GM19239 (cell line): ENCODE measurements at places on chromosomes 13 and 19.

GRCh38 chr19:6313398-6313969 lies 19.9 kb downstream of the ACER1 start:
- DNase-seq: no peak

GRCh38 chr19:28504139-28504538 lies 708.8 kb downstream of the UQCRFS1 start:
- no peak for DNase-seq

DNA sequence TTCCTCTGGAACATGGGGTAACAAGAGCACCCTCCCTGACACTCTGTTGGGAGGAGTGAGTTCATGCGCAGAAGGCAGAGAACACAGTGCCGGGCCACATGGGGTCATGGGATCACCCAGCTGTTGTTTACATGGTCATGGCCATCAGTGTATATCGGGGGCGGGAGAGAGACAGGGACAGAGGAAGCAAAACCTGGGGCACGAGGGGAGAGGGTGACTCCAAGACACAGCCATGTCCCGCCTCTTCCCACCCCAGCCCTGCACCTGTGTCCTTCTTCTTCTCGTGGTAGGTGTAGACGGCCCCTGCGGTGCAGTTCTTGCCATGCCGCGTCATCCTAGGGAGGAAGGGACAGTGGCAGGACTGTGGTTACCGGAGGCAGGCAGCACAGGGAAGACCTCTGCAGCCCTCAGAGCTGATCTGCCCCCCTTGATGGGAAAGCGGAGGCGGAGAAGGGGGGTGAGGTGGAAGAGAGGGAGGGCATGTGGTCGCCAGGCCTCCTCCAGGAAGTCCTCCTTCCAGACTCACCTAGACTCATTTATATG lies 19.9 kb downstream of the NOSIP start:
- DNase-seq: no peak

- DNase-seq: no peak
These were observed 322.3 kb downstream of the EFNB2 start for GRCh38 chr13:106213028-106213757.

- DNase-seq: no peak
These were observed 306.9 kb upstream of the KLHL1 start for GRCh38 chr13:70415136-70415535.

- DNase-seq: no peak
These were observed 78.8 kb downstream of the RAP2A start for GRCh38 chr13:97512732-97513131.

- DNase-seq: no peak
These were observed 2.8 kb downstream of the EVI5L start for GRCh38 chr19:7832781-7833180.

- no peak for DNase-seq
These were observed 8.7 kb downstream of the FCAR start for GRCh38 chr19:54882758-54883157.

DNA sequence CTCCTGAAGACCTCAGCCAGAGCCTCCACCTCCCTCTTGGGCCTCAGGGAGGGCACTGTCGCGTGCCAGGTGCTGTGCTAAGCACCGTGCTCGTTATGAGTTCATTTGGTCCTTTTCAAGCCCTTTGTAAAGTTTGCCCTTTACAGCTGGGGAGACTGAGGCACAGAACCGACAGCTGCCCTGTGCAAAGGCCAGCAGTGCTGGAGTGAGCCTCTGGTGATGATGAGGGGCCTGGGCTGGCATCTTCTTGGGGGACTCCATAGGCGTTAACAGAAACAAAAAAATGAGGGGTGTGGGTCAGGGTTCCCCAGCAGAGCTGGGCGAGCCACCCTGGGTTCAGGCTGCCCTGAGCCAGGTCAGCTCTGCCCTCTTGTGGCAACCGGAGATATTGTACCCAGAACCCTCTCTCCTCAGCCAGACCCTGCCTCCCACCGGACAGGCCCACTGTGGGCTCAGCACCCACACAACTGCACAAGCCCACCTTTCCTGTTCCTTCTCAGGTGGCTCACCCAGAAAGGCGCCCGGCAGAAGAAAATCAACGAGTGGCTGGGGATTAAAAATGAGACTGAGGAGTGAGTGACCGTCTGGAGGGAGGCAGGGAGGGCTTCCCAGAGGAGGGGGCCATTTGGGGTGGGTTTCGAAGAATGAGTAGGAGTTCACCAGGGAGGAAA lies 5.5 kb upstream of the IFI30 start:
- DNase-seq: peak; percentile 95

DNA sequence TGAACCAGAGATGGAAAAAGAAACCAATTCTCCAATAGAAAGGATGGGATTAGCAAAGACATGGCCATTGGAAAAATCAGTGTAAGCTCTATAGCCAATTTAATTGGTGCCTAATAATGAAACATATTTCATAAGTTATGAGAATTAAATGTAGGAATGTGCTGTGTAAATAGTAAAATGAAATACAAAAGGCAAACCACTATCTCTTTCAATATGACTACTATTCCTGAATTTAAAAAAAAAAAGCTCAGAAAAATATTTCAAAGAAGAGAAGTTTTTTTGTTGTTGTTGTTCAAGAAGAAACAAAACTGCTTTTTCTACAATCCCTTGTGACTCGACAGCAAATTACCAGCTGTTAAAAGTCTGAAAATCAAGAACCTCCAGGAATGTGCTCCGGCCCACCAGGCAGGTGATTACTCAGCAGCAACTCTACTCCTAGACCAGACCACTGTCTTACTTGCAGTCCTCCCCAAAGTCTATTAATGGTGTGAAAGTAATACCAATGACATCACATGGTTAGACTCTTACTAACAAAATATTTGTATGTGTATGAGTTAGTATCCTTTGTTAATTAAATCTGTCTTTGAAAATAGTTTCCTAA lies 362.4 kb downstream of the KCTD12 start:
- no peak for DNase-seq
